T-helper 2 cell (primary cell): ENCODE measurements at places on chromosomes 4 and X.

- DNase-seq: no peak
These were observed 393.6 kb downstream of the IL15 start for GRCh38 chr4:142030010-142030409.

- no peak for DNase-seq
These were observed 12.0 kb downstream of the RPS6KA6 start for GRCh38 chrX:84175958-84176357.

- DNase-seq: peak; percentile 74
These were observed 4.5 kb upstream of the SETD7 start for GRCh38 chr4:139560406-139561104.

DNA sequence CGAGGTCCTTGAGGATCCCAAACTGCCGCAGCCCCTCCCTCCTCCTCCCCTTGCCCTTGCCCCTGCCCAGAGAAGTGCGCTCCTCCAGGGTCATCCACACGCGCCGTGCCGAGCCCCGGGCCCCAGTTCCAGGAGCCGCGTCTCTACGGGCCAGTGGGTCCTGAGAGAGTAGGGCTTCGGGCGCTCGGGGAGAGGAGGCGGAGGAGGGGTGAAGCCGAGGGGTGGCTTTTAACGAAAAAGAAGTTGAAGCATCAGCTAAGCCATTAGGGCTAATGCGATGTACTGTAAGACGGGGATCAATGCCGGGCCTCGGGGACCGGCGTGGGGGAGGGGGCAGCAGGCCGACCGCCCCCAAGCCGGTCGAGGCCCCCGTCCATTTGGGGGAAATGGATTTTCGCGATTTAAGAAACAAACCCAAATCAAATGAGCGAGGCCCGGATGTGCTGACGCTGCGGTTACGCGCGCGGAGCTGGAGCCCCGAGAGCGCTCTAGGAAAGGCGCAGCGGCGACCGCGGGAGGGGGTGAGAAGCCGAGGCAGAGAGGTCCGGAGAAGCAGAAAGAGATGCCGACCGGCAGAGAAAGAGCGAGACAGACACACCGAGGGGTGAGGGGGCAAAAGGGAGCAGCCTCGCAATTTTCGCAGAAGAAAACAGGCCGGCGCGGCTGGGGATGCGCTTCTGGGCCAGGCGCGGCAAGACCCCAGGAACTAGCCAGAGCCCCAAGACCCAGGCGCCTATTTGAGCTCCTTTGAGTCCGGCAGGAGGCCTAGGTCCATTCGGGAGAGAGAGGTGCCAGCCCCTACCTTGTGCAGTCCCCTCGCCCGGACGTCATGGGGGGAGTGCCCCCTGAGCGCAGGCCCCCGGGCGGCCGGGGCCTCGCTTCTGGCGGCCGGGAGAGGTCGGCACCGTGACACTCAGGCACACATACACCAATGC lies 13.6 kb downstream of the HMX1 start:
- DNase-seq: no peak

GRCh38 chr4:67721770-67722597 lies 21.0 kb upstream of the UBA6 start:
- DNase-seq: no peak

GRCh38 chr4:110945600-110945999 lies 322.7 kb upstream of the PITX2 start:
- peak; percentile 1 for DNase-seq

GRCh38 chr4:86482306-86483172 lies 111.6 kb upstream of the PTPN13 start:
- no peak for DNase-seq

DNA sequence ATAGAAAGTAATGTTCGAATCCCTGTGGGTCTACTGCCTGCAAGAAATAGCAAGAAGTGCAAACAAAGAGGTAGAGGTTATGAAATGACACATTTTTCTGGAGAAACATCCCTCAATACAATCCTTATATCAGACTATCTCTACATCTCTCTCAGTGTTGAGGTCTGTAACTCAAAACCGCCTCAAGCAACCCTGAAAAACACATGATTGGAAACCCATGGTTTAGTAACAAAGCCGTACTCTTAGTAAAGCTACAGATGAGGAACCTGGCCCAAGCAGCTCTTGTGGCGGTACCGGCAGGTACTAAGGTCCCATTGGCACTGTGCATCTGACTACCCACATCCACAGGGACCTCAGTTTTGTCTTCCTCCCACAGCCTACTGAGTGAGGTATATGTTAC lies 53.9 kb downstream of the IRF2 start:
- DNase-seq: no peak

- no peak for DNase-seq
These were observed 19.8 kb upstream of the TASL start for GRCh38 chrX:30597216-30598012.
